ENCODE measurements at places on chromosomes 2 and 18.

- no peak for DNase-seq
Measured at GRCh38 chr2:41998186-41999127, 49.4 kb upstream of the PKDCC start.

DNA sequence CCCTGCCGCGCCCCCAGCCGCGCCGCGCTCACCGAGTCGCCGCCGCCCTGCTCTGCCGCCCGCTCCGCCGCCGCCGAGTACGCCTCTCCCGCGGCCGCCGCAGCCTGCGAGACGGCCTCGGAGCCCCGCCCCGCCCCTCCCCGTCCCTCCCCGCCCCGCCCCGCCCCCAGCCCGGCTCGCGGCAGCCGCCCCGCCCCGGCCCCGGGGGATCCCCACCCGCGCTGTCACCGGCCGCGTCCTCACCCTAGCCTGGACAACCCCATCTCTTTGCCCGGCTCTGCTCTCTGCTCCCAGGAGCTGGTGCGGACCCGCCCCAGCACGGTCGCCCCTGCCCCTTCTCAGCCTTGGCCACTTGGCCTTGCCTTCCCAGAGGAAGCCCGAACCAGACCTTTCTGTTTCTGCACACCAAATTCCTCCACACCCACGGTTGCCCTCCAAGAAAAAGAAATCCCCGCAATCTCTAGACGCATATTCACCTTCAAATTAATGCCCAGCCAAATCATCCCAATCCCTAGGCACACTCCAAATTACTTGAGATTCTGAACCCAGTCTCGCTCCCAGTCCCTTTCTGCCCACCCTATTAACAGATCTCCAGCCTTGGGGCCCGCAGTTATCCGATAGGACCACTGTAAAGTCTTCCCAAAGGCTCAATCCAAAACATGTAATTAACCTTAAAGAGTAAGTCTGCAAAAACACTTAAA, at the start of gene CYRIA:
CYRIA (minus strand) TSS at position 87 of the 701 bp plus-strand sequence. CDS start 77,715 bp downstream, outside the sequence.
- peak; percentile 50 for DNase-seq

DNA sequence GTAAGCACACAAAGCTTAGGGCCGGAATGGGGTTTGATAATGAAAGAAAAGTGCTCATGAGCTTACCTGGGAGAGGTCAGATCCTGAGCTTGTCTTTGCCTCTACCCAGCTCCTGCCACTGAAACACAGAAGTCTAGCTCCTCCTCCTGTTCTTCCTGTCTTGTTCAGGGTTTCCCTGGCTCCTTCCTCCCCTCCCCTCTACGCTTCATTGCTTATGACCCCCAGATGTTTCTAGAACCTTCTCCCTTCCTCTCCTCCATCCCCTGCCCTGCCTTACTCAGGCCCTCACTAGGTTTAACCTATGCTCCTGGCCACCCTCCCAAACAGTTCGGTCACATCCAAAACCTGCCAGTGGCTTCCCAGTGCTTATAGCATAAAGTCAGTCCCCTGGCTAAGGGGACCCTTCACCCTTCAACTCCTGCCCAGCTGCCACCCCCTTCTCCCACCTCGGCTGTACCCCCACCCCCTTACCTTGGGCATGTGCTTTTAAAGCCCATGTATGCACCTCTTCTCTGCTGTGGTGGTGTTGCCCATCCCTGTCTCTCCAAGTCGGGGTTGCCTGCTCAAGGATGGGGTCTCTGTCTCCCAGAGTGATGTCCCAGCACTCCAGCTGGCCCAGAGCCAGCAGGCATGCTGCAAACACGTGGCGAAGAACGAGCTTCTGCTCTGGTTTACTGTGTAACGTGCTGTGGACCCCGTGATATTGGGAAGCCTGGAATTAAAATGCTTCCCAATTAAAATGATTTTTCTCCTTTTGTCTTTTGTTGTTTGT, 233.6 kb downstream of the TPGS2 start:
- DNase-seq, result no peak

DNA sequence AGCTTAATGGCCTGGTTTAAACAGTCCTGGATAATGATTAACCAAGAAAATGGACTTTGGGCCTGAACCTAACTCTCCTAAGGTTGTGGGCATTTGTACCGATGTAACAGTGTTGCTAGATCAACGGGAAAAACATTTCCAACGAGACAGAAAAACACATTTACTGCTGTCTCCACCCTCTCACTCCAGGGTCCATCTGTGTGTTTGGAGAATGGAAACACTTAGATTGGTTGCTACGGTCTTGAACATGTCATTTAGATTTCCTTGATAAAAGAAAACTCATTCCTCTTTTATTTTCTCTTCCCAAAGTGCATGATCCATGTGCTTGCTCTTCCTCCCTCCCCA, 88.0 kb downstream of the SOCS6 start:
- DNase-seq, result no peak

DNA sequence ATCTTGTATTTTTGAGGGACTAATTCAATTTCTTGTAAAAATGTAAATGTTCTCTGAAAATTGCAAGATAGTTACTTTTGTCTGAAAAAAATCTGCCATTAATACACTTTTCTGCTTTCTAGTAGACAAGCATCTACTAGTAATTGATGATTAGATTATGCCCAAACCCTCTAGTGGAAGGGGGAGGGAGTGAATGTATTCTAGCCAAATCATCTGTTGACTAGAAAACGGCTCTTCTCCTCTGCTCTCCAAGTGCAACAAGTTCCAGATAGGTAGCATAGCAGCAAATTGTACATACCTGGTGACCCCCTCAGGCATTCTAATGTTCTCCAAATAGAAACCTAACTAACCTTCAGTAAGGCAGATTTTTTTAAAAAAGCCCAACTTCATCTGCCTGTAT, 58.6 kb downstream of the RELCH start:
- DNase-seq, result no peak

DNA sequence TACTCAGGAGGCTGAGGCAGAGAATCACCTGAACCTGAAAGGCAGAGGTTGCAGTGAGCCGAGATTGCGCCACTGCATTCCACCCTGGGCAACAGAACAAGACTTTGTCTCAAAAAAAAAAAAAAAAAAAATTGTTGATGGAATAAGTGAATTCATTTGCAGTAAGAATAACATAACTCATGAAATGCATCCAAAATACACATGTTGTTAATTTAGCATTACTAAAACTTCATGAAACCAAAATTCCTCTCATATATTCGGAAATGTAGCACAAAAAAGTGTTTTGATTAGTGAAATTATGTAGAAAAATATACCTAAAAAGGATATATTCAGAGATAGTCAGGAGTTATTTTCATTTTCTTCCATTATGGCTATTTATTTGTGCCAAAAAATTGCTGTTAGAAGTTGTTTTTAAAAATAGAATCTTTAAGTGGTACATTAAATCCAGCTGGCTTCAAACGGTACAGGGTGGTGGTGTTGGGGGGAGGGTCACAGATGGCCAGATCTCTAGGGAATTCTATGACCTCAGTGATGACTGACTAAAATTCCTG, 78.2 kb upstream of the UGP2 start:
- no peak for DNase-seq

- no peak for DNase-seq
Measured at GRCh38 chr2:224691563-224691962, 24.6 kb downstream of the CCDC195 start.

DNA sequence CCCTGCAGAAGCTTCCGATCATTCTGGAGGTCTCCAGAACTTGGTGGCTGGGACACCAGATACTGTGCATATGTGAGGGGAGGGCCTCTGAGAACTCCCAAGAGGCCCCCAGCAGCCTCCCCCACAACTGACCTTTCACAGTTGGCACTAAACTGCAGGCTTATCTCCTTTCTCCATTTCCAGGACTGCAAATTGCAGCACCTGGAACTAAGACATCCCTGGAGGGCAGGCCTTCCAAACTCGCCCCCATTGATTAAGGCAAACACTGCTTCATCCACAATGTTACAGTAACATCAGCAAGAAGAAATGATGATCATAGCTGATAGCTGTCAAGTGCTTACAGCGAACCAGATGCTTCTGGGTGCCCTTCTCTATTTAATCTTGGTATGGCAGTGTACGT, 67.9 kb downstream of the TGOLN2 start:
- no peak for DNase-seq

GRCh38 chr2:178304333-178304732, 110.0 kb downstream of the OSBPL6 start:
- DNase-seq, result no peak

DNA sequence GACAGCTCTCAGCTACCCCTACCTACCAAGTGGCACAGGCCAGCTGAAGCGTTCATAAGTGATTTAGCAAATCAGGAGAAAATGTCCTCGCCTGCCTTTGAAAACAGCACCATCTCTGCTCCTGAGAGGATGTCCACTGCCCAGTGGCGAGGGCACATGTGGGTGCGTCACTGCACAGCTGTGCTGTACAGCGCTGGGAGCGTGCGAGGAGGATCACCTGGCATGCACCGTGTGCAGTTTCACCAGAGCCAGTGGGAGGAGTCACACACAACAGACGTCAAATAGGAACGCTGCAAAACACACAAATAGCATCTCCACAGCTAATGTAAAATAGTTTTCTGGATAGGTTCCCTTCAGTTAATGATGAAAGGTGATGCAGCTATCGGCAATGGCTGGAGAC, 154.1 kb downstream of the HDAC4 start:
- no peak for DNase-seq

GRCh38 chr2:75503048-75503607, 57.6 kb downstream of the EVA1A start:
- no peak for DNase-seq

- no peak for DNase-seq
Measured at GRCh38 chr2:239640210-239640609, 239.4 kb upstream of the HDAC4 start.

DNA sequence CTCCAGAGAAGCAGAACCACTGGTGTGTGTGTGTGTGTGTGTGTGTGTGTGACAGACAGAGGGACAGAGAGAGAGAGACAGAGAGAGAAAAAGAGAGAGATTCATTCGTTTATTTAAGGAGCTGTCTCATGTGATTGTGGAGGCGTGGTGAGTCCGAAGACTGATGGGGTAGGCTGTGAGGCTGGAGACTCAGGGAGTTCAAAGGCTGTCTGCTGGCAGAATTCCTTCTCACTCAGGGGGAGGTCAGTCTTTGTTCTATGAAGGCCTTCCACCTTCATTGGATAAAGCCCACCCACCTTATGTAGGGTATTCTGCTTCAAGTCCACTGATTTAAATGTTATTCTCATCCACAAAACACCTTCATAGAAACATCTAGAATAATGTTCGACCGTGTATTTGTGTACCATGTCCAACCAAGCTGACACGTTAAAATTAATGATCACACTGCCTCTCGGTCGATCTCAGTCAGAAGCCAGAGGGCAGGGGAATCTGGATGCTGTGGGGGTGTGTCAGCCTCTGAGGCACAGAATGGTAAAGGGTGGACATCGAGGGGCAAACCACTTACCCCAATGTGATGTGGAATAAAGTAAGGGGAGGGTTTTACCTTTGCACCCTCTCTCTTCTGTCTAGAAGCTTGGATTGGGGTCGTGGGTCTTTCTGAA, 275.6 kb downstream of the SLC4A3 start:
- DNase-seq, result no peak

DNA sequence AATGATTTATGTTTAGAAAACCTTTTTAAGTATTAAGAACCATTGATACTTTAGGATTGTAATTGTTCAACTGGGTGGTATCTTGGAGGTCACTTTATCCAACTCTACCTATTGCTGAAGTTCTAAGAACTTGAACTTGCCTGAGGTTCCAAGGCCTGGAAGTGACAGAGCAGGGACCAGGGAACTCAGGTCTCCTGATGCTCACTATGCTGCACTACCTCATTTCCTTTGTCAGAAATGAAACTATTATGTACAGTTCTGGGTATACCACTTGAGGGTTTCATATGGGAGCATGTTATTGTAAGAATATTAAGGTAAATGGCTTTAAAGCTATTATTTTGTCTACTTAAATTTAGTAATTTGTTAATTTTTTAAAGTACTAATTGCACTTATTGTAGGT, 3.0 kb downstream of the MBD5 start:
- no peak for DNase-seq

GRCh38 chr18:4251873-4252272, 203.2 kb downstream of the DLGAP1 start:
- DNase-seq, result no peak

DNA sequence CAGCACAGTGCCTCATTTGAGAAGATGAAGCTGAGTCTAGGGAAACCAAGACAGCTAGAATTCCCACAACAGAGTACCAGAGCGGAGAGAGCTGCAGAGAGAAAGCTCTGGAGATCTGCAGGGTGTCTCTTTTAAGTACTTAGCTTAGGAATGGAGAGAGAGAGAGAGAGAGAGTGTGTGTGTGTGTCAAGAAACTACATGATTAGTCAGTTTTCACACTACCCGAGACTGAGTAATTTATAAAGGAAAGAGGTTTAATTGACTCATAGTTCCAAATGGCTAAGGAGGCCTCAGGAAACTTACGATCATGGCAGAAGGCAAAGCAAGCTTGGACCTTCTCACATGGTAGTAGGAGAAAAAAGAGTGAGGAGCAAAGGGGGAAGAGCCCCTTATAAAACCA, 64.0 kb downstream of the HIBCH start:
- no peak for DNase-seq
